ENCODE measurements at places on chromosomes 6 and 20.

- DNase-seq, result no peak
These were observed 18.3 kb upstream of the TRAM2 start for GRCh38 chr6:52595000-52595795.

DNA sequence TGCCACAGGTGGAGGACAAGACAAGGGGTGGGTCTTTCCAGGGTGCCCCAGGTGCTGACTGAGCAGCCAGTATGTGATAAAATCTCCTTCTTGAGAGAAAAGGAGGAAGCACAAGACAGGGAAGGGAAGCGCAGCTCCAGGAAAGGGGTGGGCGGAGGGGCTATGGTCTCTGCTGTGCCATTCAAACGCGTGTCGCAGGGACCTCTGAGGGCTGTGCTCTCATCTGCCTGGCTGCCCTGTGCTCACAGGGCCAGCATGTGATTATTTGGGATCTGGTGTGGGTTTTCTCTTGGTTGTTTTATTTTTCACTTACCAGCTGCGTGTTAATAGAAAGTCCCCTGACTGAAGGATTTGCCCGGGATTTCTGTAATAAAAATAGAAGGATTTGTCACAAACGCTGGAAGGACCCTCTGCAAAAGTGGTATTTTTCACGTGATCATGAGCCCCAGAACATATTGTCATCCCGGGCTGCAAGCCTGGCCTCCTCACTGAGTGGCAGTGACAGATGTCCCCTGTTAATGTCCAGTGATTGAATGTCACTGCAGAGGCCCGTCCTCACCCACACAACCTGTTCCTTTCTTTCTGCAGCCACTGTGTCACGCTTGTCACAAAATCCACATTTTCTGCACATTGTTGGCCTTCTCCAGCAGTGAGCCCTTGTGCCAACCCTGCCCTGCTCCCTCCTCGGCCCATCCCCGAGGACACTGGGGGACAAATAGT lies 35.0 kb upstream of the VSX1 start:
- DNase-seq, result no peak

- DNase-seq, result peak; percentile 58
These were observed 1.0 kb upstream of the DDAH2 start for GRCh38 chr6:31729979-31730630.

- no peak for DNase-seq
These were observed 275.0 kb upstream of the PREP start for GRCh38 chr6:105677671-105678475.

- no peak for DNase-seq
These were observed 78.9 kb downstream of the FAM50B start for GRCh38 chr6:3928111-3928510.

DNA sequence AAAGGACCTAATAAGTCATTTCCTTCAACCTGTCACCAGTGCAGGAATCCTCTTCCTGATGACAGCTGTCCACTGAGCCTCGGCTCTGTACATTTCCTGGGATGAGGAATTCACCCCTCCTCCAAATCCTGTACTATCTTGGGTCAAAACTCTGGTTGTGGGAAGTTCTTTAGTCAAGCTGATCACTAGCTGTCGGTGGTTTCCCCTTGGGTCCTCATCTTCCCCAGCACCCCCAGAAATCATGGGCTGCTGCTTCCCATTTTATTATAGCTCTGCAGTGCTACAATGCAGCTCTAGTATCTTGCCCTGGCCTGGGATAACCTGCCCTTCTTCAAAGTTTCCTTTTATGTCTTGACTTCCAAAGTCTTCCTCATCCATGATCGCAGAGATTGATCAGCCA lies 14.6 kb upstream of the ADA start:
- DNase-seq, result no peak

- no peak for DNase-seq
These were observed 41.7 kb upstream of the CDKN1A start for GRCh38 chr6:36636687-36637418.

DNA sequence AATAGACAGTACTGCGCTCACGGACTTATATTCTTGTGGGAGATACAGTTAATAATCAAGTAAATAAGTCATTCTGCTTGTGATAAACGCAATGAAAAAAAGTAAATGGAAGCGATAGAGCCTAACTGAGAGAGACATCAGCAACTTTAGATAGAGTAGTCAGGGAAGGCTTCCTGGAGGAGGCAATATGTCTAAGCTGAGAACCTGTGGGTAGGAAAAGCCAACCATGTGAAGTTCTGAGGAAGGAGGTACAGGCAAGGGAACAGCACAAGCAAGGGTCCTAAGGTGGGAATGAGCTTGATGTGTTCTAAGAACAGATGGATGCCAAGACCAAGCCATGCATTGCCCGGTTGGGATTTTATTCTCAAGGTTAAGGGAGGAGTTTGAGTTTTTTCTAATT lies 7.2 kb upstream of the KCNB1 start:
- no peak for DNase-seq

DNA sequence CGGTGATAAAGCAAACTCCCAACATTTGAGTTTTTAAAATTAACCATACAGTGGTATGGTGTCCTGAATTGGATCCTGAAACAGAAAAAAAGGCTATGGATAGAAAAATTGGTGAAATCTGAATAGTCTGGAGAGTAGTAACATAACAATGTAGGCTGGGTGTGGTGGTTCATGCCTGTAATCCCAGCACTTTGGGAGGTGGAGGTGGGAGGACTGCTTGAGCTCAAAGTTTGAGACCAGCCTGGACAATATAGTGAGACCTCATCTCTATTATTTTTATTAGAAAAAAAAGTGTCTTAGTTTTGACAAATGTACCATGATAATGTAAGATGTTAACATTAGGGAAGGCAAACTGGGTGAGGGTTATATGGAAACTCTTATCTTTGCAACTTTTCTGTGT lies 11.0 kb downstream of the EEF1A1 start:
- DNase-seq, result no peak

- no peak for DNase-seq
These were observed 78.3 kb downstream of the ATG5 start for GRCh38 chr6:106247293-106247692.

DNA sequence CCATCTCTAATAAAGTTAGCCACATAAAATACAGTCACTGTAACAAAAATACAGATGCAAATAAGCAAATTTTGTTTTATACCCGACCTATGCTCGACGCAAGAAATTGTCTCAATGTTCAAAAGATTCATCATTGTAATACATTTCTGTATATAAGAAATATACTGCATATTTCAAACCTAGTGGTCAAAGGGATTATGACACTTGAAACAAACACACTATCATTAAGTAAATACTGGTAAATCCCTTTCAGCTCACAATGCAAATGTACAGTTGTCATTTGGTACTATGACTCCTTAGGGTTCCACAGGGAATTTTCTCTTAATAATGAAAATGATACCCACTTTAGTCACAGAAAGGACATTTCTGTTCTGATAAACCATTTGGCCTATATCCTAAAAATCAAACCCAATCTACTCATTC lies 2.2 kb downstream of the HIVEP2 start:
- no peak for DNase-seq

GRCh38 chr6:149331043-149331807 lies 13.7 kb downstream of the TAB2 start:
- no peak for DNase-seq

- no peak for DNase-seq
These were observed 160.8 kb downstream of the COL9A1 start for GRCh38 chr6:70142034-70142433.

DNA sequence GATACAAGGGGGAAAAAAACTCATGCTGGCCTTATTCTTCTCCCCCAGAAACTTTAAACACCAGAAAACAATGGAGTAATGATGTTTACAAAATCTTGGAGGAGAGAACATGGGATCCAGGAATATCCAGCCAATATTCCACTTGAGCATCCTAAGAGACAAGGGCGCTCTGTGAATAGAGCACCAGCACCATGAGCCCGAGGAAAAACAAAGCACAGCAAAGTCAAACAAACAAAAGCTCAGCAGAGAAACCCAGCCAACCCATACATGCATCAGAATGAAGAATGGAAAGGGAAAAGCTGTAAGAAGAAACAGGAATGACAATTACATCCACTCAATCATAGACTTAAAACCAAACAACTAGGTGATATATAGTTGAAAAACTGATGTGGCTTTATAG lies 4.6 kb upstream of the NAA20 start:
- DNase-seq, result no peak

DNA sequence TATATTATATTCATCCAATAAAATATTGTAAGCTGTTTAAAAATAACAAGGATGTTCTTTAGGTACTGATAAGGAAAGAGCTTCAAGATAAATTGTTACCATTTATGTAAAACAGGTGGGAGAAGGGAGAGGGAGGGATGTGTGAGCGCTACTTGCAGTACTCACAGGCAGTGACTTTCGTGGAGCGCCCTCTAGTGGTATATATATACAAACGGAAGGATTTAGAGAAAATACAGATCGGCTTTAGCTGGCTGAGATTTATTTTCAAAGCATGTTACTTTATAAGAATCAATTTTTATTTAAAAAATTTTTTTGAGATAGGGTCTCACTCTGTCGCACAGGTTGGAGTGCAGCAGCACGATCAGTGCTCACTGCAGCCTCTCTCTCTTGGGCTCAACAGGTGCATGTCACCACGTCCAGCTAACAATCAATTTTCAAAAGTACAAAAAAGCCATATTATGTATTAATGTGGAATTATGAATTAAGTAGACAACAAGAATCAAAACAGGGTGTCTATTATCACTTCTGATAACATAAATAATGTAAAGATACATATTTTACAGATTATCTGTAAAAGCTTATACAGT lies 3.3 kb upstream of the MOG start:
- DNase-seq, result peak; percentile 6

DNA sequence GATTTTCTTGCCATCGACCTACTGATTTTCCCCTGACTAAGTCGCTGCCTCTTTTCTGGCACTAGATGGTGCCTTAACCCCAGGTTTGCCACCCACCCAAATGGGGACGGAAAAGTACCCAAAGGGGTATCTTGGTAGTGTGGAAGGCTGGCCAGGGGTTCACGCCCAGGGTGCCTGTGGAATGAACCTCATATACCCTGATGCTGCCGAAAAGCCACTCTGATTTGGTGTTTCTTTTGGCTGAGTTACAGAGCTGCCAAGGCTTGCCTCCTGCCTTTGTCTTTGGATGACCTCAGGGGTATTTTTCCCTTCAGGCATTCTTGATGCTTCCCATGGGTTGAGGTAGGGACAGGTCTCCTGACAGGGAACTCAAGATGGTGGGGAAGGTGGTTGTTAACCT lies 78.1 kb downstream of the MAP3K7 start:
- DNase-seq, result no peak

- DNase-seq, result no peak
These were observed 1172.2 kb upstream of the GJE1 start for GRCh38 chr6:140960566-140960965.

DNA sequence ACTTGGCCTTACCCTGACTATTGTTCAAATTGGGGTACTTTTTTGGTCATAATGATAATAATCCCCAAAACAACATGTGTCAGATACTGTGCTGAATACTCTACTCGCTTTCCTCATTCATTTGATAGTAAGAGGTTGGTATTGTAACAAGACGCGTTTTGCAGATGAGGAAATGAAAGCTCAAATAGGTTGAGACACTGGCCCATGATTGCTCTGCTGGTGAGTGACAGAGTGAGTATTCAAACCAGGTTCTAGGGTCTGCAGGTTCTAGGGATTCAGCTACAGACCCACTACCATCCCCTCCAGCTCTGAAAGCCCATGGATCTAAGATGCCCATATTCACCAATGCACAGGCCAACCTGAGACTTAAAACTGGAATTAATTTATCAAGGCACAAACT lies 1.3 kb upstream of the ENPP4 start:
- DNase-seq, result no peak

- DNase-seq, result no peak
These were observed 39.0 kb downstream of the AIG1 start for GRCh38 chr6:143099647-143100046.

DNA sequence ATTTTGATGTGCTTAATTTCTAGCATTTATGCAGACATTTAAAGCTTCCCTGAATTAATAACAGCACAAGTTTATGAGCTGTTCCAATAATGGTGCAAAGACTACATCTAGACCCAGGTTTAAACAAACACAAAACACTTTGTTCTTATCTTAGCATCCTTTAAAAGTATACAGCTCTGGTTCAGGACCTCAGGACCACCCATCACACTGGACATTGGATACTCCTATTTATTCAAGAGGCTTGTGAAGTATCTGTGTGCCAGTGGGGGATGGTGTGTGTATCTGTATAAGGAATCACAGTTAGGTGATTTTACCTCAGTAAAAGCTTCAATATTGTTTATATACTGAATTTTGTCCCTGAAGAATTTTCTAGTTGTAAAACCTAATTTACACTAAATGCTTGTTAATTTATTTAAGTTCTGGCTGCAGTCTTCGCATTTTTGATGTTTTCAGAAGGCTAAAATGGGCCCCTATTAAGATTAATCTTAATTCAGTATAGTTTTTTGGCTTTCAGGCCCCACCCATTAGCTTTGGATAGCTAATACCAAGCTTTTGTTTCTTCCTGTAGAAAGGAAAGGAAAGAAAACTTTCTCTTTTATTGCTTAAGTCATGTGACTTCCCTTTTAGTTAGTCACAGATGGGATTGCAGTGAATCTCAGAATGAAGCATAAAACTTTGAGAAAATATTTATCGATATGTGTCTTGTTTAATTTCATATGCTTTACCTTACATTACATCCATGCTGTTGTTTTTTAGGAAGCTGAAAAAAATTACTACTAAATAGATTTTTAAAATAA lies 13.1 kb downstream of the LIN28B start:
- no peak for DNase-seq

- no peak for DNase-seq
These were observed 92.4 kb downstream of the TMEM242 start for GRCh38 chr6:157230910-157231309.

GRCh38 chr6:91132461-91132860 lies 545.6 kb upstream of the MAP3K7 start:
- no peak for DNase-seq

GRCh38 chr6:146574211-146574610 lies 24.6 kb upstream of the ADGB start:
- no peak for DNase-seq

All from stimulated activated naive CD4-positive, alpha-beta T cell treated with Interleukin-2 at 50 U/mL for 16 hours (primary cell).